T-helper 1 cell (primary cell): ENCODE measurements at places on chromosomes 11 and 22.

DNA sequence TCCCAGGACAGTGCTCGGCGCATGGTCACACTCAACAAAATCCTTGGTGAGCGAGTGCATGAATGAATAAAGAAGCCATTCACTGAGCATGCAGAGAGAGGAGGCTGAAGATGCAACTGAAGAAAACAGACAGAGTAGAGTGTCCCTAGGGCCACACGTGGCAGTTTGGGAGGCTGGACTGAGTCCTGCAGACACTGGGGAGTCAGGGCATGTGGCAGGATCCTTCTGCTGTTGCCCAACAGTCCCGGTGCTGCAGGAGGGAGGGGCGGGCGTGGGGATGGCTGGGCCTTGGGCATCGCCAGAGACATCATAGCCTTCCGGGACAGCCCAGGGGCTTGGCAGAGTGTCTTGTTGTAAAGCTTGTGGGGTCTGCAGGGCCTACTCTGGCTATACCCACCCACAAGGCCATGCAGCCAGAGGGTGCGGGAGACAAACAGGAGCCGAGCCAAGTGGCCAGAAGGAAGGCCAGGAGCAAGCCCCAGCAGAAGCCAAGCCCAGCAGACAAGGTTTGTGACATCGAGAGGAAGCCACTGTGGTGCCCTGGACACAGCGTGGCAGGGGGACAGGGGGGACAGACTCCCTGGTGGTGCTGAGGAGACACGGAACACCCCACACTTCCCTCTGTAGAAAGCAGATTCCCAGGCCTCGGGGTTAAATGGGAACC lies 26.7 kb upstream of the FBLN1 start:
- DNase-seq: no peak

DNA sequence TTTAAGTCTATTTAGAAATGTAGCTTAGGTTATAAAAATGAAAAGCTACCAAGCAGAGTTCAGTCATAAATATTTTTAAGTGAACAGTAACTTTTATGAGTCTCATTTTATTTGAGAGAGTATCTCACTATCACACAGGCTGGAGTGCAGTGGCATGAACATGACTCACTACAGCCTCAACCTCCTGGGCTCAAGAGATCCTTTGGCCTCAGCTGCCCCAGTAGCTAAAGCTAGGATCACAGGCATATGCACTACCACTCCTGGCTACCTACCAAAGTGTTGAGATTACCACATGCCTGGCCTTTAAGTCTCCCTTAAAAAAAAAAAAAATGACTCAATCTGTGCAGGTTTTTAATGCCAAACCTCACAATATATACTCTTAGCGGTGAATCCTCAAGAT lies 34.7 kb upstream of the CLNS1A start:
- DNase-seq: no peak

DNA sequence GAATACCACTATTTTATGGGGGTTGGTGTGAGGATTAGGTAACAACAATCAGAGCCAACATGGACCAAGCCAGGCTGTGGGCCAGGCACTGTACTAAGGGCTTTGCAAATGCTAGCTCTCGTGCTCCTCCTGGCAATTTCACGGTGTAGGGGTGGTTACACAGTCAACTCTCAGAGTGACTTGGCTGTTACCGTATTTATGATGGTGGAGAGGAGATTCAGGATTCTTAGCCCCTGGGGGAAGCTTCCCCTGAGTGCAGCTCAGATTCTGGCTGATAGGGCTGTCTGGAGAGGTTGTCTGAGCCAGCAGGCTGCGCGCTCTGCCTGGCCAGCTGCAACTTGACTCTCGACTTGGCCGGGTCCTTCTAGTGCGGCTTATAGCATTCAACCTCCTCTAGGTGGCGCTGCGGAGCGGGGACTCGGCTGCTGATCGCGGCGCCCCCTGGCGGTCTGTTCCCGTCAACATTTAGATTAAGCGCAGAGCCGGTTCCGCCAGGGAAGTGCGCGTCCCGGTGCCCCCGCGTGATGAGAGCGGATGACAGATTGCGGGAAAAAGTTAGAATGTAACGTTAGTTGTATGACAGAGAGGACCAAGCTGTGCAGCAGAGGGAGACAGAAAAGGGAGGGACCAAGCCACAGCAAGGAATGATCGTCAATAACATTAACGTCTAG lies 4.5 kb upstream of the NCF4 start:
- peak; percentile 94 for DNase-seq

- DNase-seq: no peak
These were observed 2.7 kb downstream of the ZNF74 start for GRCh38 chr22:20396639-20397038.

- no peak for DNase-seq
These were observed 86.4 kb upstream of the SHISAL1 start for GRCh38 chr22:44398856-44399837.

GRCh38 chr11:12449961-12450715 lies 72.8 kb downstream of the PARVA start:
- DNase-seq: no peak

- no peak for DNase-seq
These were observed 178.3 kb downstream of the SNX19 start for GRCh38 chr11:130737866-130738431.
